ENCODE measurements at places on chromosomes 4 and X. TPM values are rescaled to one million over a fixed set of nuclear protein-coding genes. Genes with fewer than 3 reads are reported as not detected.

WNK3 gene
- total RNA-seq: 6.2 TPM

AMOT gene
- total RNA-seq: 11.6 TPM

GUF1 gene
- total RNA-seq: 11.5 TPM

PNMA5 gene
- not detected for total RNA-seq

PAGE3 gene
- not detected for total RNA-seq

PI4K2B gene
- total RNA-seq: 12.2 TPM

FRG2 gene
- not detected for total RNA-seq

TRAM1L1 gene
- total RNA-seq: 1.3 TPM

LRCH2 gene
- 10.9 TPM for total RNA-seq

LANCL3 gene
- 2.2 TPM for total RNA-seq

PLAC1 gene
- total RNA-seq: not detected

TRPC3 gene
- total RNA-seq: 0.26 TPM

CPEB2 gene
- 28.0 TPM for total RNA-seq

CABS1 gene
- not detected for total RNA-seq

APLN gene
- total RNA-seq: 24.0 TPM

HPSE gene
- total RNA-seq: 3.7 TPM

GABRE gene
- total RNA-seq: 39.1 TPM

LNX1 gene
- 11.1 TPM for total RNA-seq

GLA gene
- 26.0 TPM for total RNA-seq

ART3 gene
- total RNA-seq: 0.68 TPM

DKK2 gene
- 2.5 TPM for total RNA-seq

PDZD4 gene
- total RNA-seq: 19.2 TPM

TMPRSS11D gene
- not detected for total RNA-seq

NHSL2 gene
- total RNA-seq: 28.8 TPM

GC gene
- total RNA-seq: not detected

CDS1 gene
- total RNA-seq: 0.48 TPM

UPF3B gene
- 9.5 TPM for total RNA-seq

MAGEA1 gene
- total RNA-seq: not detected

TLL1 gene
- 20.6 TPM for total RNA-seq

RBMX2 gene
- 19.4 TPM for total RNA-seq

GDI1 gene
- 124 TPM for total RNA-seq

PRRG3 gene
- 2.8 TPM for total RNA-seq

KDM6A gene
- total RNA-seq: 31.7 TPM

CRLF2 gene
- 0.42 TPM for total RNA-seq

SLC4A4 gene
- 6.2 TPM for total RNA-seq

REPS2 gene
- total RNA-seq: 7.9 TPM

STARD8 gene
- 17.9 TPM for total RNA-seq

KCNIP4 gene
- total RNA-seq: not detected

CENPVL3 gene
- total RNA-seq: not detected

HTR2C gene
- total RNA-seq: not detected

KLB gene
- not detected for total RNA-seq

PDCL2 gene
- not detected for total RNA-seq

PFKFB1 gene
- 0.39 TPM for total RNA-seq

PRR32 gene
- not detected for total RNA-seq

GRSF1 gene
- 39.2 TPM for total RNA-seq

All from aorta (tissue), 5 donors.